ENCODE measurements at places on chromosomes 1 and 21.

DNA sequence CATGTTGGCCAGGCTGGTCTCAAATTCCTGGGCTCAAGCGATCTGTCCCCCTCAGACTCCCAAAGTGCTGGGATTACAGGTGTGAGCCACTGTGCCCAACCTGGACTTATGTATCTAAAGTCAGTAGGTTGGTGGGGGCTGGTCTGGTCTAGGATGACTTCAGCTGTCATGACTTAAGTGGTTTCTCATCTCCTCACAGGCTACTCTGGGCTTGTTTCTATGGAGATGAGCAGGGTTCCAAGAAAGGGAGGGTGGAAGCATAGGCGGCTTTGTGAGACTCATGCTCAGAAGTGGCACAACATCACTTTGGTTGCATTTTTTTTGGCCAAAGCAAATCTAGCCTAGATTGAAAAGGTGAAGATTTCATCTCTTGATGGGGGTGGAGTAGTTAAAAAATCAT is 115.9 kb upstream of the IVNS1ABP start:
- DNase-seq, result no peak

DNA sequence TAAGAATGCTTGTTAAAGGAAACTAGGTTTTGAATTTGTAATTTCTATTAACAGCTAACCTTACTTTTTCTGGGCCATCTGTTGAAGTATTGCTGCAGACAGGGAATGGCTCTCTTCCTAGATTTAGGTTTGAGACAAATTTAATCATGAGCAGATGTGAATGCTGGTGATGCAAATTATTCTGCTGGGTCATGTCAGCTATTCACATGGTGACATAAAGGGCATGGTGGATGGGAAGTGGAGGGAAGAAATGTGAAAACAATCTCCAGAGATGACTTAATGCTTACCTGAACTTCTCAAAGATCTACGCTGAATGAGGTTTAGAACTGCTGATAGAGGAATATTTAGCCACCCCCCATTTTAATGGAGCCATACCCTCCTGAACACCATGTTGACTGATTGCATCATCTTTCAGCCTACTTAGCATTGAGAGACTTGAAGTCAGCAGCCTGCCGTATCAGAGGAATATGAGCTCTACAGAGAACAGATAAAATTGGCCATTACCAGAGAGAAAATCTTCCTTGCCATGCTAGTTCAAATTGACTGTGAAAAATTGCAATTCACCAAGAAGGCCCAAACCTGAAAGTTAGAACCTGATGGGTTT is 138.8 kb downstream of the HHAT start:
- DNase-seq, result no peak

DNA sequence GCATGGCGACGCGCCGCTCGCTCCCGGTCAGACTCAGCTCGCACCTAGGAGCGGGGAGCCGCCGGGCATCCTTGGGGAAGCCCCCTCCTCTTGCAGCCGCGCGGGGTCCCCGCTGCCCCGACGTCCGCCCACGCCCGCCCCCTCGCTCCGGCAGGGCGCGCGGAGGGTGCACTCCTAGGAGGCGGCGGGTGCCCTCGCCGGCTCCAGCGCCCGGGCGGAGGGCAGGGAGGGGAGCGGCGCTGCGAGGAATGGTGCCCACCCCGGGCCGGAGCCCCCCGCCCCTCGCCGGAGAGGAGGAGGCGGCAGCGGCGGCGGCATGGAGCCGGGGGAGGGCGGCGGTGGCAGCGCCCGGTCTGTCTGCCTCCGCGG is 488 bp downstream of the FAM78B start:
- no peak for DNase-seq

- no peak for DNase-seq
Measured at GRCh38 chr1:79040424-79041082, 34.0 kb upstream of the ADGRL4 start.

DNA sequence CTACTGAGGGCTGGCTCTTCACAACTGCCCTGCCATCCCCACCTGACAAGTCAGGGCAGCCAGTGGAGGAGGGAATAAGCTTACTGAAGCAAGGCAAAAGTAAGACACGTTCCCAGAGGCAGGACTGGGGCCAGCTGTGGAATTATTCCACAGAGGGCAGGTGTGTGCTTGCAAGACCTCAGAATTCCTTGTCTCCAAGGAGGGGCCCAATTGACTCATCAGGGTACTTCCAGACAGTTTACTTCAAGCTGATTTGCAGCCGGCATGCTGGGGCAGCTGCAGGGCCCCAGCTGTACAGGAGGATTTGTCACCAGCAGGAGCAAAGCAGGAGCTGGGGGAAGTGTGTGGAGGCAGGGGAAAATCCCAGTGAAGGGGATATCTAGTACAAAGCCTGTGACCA is 167.5 kb upstream of the CAMK1G start:
- DNase-seq, result peak; percentile 15

DNA sequence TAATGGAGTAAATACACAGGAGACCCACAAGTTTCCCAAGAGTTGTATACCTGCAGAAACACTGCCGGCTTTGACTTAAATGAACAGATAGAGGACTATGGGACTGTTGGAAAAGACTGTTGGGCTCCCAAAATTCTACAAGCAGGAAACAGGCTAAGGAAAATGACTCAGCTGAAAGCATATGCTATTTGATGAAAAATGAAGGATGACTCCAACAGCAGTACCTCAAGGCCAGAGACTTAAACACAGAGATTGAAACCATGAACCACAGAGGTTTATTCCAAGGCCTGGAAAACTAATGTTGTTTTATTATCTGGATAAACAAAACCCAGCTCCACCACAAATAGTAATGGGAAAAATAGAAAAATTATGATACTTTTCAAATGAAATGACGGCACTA is 187.7 kb downstream of the TNFSF18 start:
- no peak for DNase-seq

DNA sequence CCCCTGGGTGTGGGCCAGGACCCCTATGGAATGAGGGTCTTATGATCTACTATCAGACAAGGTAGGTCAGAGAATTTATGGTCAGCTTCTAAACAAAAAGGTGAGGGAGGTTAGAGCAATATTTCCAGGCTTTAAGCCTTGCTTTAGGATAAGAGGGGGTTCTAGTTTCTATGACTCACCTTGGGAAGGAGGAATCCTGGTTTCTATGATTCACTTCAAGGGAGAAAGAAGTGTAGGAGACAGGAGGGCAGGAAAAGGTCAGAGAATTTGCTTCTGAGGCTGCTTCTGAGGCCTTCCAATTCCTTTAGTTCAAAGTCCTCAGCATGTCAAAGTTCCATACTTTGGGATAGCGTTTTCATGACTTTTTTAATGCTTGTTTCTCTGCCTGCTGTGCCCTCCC is 35.2 kb downstream of the RGL1 start:
- DNase-seq, result no peak

GRCh38 chr21:36330904-36331303 is 10.9 kb downstream of the MORC3 start:
- no peak for DNase-seq

DNA sequence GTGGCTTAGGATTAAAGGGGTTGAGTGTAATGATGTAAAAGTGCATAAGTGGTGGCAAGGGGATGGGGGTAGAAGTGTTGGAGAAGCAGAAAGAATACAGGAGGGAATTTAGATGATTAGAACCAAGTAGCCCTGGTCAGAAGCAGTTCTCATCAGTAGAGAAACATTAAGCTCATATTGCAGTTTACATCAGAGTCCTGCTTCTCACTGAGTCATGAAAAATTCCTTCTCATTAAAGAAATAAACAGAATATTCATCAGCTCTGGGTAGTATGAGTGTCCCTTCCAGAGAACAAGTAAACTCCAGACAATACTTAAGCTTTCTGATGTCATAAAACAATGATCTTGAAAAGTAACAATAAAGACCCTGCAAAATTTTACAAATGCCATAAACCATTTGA is 36.5 kb downstream of the LRRIQ3 start:
- no peak for DNase-seq

- no peak for DNase-seq
Measured at GRCh38 chr1:11434926-11435325, 44.0 kb upstream of the DISP3 start.

GRCh38 chr21:42233067-42233961 is 14.4 kb downstream of the ABCG1 start:
- no peak for DNase-seq

DNA sequence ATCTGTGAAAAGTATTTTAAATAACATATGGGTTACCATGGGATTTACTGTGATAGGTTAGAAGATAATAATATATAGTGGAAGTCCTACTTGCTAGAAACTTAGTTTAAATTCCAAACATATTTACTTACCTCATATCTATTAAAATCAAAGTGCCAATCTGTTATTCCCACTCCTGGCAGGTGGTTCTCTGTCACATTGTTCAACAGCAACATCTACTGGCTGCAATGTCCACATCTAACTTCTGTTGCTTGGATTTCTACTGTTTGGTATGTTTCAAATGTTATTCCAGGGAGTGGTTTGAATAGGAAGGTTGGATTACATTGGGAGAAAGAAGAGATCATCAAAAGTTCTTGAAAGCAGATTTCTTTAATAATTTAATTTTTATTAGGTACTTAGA is 122.5 kb upstream of the NCAM2 start:
- no peak for DNase-seq

- no peak for DNase-seq
Measured at GRCh38 chr1:168285971-168286927, 5.6 kb downstream of the TBX19 start.

DNA sequence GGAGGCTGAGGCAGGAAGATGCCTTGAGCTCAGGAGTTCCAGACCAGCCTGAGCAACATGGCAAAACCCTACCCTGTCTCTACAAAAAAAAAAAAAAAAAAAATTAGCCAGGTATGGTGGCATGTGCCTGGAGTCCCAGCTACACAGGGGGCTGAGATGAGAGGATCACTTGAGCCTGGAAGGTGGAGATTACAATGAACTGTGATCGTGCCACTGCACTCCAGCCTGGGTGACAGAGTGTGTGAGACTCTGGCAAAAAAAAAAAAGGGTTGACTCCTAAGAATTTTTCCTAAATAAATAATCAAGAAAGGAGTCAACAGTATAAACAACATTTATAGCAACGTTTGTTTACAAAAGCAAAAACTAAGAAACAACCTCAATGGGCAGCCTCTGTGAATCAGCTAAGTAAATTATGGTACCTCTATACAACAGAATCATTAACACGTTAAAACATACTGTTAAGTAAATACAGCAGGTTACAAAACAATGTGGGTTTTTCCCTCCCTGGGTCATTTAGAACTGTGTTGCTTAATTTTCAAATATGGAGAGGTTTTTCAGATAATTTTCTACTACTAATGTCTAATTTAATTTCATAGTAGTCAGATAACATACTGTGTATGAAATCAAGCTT is 56.8 kb downstream of the SLC30A10 start:
- no peak for DNase-seq

- no peak for DNase-seq
Measured at GRCh38 chr1:232921381-232921780, 29.0 kb upstream of the NTPCR start.
